ENCODE measurements at places on chromosomes 7 and 10. TPM values are rescaled to one million over a fixed set of nuclear protein-coding genes. Genes with fewer than 3 reads are reported as not detected.
A peak's percentile ranks its signal among the peaks of the same experiment; 100 is the strongest.

Gene MLXIPL
- not detected for total RNA-seq

Gene SLC16A12
- total RNA-seq: not detected

Gene ACBD7
- 2.8 TPM for total RNA-seq

Gene VSTM4
- total RNA-seq: 0.07 TPM

Gene NKX2-3
- not detected for total RNA-seq

Gene BAZ1B
- total RNA-seq: 72.6 TPM

Gene LAMTOR4
- 140 TPM for total RNA-seq

Gene LRRC4
- total RNA-seq: 3.8 TPM

Gene ACSL5
- total RNA-seq: 0.76 TPM

Gene SPDYE16
- 0.22 TPM for total RNA-seq

Gene MPP7
- total RNA-seq: 0.73 TPM

Gene ADCYAP1R1
- total RNA-seq: not detected

Gene NFKB2
- 21.9 TPM for total RNA-seq

Gene MEIG1
- not detected for total RNA-seq

Gene ADAMTS14
- not detected for total RNA-seq

DNA sequence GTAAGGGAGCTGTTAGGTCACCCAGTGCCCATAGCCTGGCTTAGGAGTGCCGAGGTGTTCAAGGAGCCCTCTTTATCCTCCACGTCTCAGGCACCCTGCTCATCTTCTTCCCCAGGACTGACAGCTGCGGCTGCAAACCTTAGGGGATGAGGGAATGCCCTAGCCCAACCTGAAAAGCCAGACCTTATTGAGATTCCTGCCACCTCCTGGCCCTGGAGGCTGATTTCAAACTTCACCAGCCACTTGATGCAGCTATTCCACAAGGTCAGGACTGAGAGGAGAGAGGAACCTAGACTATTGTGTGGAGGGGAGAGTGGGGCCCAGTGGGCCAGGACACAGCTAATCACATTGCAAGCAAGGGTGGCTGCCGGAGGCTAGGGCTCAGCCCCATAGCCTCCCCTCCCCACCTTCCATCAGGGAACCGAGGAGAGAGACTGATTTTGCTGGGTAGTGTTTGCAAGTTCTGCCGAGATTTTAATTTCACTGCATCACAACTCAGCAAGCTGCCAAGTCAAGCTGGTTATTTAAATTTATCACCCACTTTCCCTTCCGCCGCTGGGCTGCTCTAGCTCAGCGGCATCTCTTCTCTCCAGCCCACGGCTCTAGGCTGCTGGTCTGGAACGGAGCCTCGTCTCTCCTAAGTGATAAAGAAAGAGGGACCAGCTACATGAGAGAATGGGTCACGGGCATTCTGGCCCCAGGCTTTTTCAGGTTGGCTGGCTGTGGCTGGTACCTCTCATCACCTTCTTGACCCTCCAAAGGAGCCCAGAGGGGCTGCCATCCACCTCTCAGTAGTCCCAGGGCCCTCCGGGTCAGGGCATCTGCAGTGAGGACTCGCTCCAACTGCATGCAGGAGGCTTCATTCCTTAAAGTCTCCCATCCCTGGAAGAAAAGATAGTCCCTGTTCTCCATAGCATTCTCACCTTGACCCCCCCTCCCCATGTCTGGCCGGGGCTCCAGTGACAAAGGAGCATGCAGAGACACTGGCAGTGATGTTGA is 66.7 kb downstream of the PAX2 start:
- no peak for DNase-seq

DNA sequence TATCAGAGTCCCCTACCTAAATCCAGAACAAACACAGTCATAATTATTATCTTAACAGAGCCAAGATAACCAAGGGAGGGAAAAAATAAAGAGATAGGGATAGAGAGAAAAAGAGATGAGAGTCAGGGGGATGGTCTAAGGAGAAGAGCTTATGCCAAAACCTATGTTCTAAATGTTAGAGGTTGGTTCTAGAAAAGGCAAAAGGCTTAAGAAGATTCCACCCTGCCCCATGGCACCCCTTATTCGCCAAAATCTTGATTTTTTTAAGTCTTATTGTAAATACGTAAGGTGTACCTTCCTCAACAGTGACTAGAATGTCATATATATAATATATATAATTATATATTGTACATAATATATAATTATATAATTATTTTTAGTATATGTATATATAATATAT is 29.6 kb upstream of the CTNNA3 start:
- DNase-seq: no peak

DNA sequence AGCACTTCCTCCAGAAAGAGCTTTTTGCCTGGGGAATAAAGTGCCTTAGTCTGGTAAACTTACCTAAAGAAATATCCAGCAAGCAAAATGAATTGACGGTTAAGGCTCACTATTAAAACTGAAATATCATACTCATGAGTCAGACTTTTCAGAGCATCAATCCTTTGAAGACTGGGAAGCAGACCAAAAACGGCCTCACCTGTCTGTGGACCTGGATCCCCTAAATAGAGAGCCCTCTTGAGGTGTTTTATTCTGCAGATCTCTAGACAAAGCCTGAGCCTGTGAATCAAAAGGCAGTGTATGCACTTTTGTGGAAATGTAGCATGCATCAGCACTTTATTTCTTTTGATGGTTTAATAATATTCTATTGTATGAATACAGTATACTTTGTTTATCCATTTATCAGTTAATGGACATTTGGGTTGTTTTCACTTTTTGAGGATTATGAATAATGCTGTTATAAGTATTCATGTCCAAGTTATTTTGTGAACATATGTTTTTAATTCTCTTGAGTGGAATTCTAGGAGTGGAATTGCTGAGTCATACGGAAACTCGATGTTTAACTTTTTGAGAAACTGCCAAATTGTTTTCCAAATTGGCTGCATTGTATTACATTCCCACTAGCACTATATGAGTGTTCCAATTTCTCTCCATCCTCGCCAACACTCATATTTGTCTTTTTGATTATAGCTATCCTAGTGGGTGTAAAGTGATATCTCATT is 449.0 kb upstream of the IGFBP3 start:
- DNase-seq: peak; percentile 90

- peak; percentile 77 for DNase-seq
Observed at GRCh38 chr10:119209035-119209735, 1.8 kb downstream of the GRK5 start.

GRCh38 chr10:116451711-116452337 is 24.2 kb downstream of the PNLIPRP3 start:
- DNase-seq: no peak

DNA sequence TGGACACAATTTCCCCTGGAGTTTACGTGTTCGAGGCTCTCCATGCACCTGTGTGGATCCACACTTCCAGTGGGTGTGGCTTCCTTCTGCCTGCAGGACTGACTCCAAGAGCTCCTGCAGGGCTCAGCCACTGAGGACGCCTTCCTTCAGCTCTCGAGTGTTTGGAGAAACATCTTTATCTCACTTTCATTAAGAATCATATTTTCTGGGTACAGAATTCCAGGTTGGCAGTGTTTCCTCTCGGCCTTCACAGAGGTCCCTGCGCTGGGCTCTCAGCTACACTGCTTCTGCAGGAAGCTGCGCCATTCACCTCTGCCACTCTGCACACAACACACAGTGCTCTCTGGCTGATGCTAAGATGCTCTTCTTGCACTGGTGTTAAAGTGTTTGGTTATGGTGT is 69.9 kb upstream of the NKX6-2 start:
- DNase-seq: no peak

GRCh38 chr10:4519658-4520402 is 306.2 kb upstream of the AKR1E2 start:
- DNase-seq: no peak

- DNase-seq: peak; percentile 52
Observed at GRCh38 chr10:17453373-17454091, 863 bp downstream of the ST8SIA6 start.

DNA sequence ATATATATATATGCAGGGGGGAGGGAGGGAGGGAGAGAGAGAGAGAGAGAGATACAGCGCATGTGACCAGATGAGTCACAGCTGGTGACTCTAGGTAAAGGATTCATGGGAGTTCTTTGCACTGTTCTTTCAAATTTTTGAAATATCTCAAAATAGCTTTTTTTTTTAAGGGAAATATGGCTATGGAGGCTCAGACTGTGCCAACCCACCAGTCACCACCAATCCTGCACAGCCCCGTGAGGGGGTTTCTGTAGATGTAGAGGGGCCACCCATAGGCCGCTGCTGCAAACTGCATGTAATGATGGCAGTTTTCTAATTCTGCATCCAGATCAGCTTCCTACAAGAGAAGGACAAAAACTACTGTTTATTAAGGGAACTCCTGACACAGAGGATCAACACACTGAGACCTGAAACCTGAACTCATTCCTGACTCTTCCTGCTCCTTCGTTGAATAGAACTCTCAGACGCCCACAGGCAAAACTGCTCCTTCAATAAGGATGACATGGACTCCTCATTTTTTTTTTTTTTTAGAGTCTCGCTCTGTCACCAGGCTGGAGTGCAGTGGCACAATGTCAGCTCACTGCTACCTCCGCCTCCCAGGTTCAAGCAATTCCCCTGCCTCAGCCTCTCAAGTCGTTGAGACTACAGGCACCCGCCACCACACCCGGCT is 17.3 kb downstream of the DAGLB start:
- DNase-seq: no peak

GRCh38 chr7:96685353-96685752 is 24.3 kb downstream of the SEM1 start:
- no peak for DNase-seq

- DNase-seq: peak; percentile 80
Observed at GRCh38 chr7:56092789-56093531, at the start of gene PHKG1. TSS of gene PHKG1 (minus strand) at chr7:56092952. CDS start at chr7:56088941, 4,011 bp downstream.

GRCh38 chr7:108384716-108385483 is 71.3 kb downstream of the NRCAM start:
- DNase-seq: no peak

- no peak for DNase-seq
Observed at GRCh38 chr7:111780527-111780926, 218.2 kb upstream of the IMMP2L start.

GRCh38 chr10:73964743-73965142 is 33.2 kb upstream of the VCL start:
- no peak for DNase-seq

DNA sequence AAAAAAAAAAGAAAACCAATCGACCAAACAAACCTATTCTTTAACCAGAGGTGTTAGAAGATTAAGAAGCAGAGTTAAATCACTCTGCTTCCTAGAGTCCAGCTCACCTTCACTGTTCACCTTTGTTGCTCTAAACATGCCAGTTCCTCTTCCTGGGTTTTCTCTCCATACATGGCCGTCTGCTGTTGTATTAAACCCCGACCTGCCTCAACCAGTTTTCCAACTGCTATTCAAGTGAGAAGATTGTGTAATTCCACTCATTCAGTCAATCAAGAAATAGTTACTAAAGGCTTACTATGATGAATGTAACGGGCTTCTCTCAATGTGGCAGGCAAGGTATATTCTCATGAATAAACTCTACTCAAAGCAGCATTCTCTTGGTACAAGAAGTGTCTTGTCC is 8.8 kb downstream of the AASS start:
- DNase-seq: no peak

GRCh38 chr10:103836861-103837260 is 18.5 kb downstream of the SH3PXD2A start:
- no peak for DNase-seq

GRCh38 chr7:54811846-54812254 is 52.8 kb upstream of the SEC61G start:
- peak; percentile 74 for DNase-seq

- peak; percentile 67 for DNase-seq
Observed at GRCh38 chr10:8052341-8052955, 2.0 kb upstream of the GATA3 start.

GRCh38 chr10:105279101-105279500 is 638.0 kb downstream of the SORCS3 start:
- no peak for DNase-seq

DNA sequence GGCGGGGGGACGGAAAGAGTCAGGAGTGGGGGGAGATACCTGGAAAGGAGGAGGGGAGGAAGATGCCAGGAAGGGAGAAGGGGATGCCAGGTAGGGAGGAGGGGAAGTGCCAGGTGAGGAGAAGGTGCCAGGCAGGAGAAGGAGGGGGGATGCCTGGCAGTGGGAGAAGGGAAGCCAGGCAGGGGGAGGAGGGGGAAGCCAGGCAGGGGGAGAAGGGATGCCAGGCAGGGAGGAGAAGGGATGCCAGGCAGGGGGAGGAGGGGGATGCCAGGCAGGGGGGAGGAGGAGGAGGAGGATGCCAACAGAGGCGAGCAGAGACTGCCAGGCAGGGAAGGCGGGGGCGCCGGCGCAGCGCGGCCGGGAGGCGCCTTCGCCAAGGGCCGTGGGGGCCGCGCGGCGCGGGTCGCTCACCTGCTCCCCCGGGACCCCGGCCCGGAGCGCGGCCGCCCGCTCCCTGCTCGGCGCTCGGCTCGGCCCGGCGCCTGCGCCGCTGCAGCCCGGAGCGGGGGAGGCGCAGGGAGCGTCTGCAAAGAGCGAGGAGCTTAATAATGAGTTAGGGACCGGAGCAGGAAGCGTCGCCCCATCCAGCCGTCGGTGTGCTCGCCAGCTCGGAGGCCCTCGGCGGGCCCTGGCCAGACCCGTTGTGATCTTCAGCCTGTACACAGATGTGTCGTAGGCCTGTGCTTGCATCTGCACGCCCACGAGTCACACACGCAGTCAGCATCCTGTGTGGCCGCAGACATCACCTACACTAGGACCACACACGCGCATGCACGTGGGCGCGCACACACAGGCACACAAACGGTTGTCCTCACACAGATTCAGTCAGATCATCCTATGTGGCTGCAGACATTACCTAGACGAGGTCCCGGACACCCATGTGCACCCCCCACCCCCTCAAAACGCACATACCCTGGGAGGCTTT is 28.4 kb upstream of the SMARCD3 start:
- peak; percentile 25 for DNase-seq

GRCh38 chr10:11891776-11892486 is 68.8 kb downstream of the PROSER2 start:
- DNase-seq: no peak

- peak; percentile 27 for DNase-seq
Observed at GRCh38 chr10:60335708-60336107, 54.0 kb downstream of the ANK3 start.

DNA sequence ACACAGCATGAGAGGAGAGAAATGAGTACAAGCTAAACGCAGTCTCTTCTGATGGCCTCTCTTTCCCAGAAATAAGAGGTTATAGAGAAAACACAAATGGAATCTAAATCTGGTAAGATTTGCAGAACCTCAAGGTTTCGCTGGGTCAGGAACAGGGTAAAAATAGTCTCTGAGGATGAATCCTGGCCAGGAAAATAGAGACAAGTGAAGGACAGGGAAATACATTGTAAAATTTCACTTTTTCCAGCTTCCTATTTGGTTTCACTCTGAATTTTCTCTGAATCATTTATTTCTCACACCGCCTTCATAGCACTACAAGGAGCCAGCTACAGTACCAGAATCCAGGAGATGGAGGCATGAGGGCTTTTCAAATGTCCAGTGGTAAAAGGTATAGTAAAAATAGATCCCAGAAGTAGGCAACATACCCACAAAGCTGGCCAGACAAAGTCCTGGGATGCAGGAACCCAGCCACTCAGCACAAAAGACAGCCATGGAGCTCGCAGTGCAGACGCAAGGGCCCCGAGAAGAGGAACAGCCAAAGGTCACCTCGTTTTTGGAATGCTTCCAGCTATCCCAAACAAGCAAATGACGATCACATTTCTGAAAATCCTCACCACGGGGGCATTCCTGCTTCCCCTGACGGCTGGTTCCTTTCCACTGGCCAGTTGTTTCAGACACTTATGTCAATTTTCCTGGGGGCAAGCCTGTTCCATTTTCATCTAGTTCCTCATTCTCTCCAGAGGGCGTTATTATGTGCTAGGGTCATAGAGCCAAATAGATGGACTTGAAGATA is 21.5 kb upstream of the IKZF1 start:
- DNase-seq: no peak

GRCh38 chr10:1047937-1048336 is 982 bp downstream of the IDI1 start:
- peak; percentile 24 for DNase-seq

- DNase-seq: no peak
Observed at GRCh38 chr7:75738604-75738974, at the start of gene HIP1. TSS of gene HIP1 (minus strand) at chr7:75738941. CDS start at chr7:75738920, 21 bp downstream.

Data from endothelial cell of umbilical vein (primary cell).